ENCODE measurements at places on chromosomes 2 and 18. TPM values are rescaled to one million over a fixed set of nuclear protein-coding genes. Genes with fewer than 3 reads are reported as not detected.

The MAP3K19 gene
- not detected for total RNA-seq

The SP5 gene
- total RNA-seq: 0.14 TPM

The HAAO gene
- total RNA-seq: 2.2 TPM

GRCh38 chr2:71851094-71851750 lies 296.4 kb downstream of the CYP26B1 start:
- DNase-seq: no peak

DNA sequence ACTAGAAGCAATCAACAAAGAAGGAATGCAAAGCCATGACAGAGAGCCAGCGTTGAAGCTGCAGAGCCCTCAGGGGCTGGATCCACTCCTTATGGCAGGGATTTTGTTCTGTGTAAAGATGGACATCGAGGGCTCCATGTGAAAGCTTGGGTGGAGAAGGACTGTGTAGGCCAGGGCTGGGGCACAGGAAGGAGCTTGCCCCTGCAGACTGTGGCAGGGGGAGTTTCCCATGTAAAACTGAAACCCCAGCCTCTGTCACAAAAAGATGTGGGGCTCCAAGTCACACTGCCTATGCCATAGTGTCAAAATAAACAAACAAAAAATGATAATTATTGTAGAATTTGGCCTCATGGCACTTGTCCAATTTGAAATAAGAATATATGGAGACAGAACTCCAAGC lies 408.7 kb upstream of the HS6ST1 start:
- no peak for DNase-seq

DNA sequence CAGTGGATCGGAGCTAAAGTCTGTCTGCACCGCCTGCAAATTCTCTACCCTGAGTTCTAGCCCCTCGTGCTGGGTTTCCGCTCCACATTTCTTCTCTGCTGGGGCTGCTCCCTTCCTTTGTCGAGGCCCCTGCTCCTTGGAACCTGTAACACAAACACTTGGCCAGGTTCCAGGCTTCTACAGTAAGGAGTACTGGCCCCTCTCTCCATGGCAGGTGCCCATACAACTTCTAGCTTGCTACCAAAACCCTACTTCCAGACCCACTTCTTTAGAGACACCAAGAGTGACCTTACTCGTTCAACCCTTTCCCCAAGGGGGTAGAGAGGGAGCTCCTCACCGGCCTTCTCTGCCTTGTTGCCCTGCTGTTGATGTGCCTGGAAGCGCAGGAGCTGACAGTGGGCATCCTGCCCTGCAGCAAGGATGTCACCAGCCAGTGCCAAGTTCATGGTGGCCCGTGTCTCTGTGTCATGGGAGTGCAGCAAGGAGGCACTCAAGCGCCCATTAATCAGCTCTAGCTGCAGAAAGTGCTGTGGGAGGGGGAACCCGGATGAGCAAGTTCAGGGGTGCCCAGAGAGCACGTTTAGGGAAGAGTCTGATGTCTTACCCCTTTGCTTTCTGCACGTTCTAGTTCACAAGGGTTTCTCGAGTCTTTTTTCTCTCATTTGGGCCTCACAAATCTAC lies 1.1 kb downstream of the PREB start:
- no peak for DNase-seq

GRCh38 chr2:6896930-6897759 lies 19.6 kb downstream of the RSAD2 start:
- DNase-seq: peak; percentile 9

DNA sequence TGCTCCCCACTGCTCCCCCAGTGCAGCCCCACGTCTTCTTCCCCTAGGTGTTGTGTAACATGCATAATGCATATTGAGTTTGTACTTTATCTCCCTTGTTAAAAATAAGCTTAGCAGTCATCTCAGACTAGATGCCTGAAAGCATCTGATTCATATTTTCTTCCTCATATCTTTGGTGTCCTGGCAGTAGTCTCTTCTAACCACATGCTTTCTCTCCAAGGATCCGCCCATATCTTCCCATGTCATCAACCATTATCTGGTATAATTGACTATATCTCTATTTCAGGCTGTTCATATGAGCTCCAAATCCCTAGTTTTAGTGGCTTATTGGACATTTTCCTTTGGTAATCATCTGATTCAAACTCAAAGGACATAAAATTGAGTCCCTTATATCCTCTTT lies 426.3 kb downstream of the LRP1B start:
- no peak for DNase-seq

DNA sequence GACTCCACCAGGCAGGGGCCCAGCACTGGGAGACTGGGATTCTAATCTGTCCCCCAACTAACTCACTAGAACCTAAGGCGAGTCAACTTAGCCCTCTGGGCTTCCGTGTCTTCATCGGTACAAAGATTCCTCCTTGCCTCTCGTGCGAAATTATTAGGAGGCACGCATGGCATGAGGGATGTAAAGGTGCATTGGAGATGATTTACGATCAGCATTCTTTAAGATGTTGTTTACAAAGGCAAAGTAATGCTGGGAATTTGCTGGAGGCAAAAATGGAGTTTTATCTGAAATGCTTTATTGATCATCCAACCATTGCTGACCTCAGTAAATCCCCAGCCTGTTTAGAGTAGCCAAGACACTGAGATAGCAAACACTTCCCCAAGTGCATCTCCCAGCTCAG lies 171.8 kb upstream of the KLHL29 start:
- no peak for DNase-seq

- DNase-seq: no peak
Observed at GRCh38 chr2:189555232-189555631, 25.4 kb downstream of the SLC40A1 start.

- no peak for DNase-seq
Observed at GRCh38 chr2:200438846-200439245, 71.0 kb downstream of the KCTD18 start.

DNA sequence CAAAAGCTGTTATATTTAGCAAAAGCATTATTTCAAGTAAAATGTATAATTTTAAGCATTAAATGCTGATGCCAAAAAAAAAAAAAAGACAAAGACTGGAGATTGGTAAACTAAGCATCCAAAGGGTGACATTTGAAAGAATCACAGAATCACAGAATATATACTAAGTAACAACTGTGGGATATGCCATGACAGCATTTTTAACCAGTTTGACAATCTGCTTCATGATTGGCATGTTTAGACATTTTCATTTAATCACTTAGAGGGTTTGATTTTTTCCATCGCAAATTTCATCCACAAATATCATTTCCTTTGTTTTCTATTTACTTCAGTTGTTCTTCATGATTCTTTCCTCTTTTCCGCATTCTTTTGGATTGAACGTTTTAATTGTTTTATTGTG lies 66.9 kb upstream of the TMEM18 start:
- DNase-seq: no peak

DNA sequence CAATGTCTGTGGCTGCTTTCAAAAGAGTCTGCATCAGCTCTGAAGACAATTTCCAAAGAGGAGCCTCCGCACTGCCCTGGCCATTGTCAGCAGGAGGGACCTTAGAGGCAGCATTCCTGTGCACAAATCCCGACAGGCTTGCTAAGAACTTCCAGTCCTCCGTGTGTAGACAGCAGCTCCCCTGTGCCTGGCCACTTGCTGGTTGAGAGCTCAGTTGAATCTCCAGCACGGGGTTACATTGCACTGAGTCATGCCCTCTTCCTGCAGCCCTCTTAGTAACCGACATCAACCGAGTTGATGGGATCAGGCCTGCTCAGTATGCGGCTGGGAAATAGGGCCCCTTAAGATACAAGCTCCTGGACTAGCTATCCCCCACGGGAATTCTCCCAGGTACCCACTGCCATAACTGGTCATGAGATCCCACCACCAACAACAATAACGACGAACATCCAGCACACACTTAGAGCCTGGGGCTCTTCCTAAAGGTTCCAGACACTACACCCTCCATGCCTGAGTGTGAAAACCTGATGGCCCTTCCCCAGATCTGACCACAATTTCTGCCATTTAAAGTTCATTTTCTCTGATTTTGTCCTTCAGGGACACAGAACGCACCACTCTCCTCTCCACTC lies 12.0 kb downstream of the ATP6V1B1 start:
- DNase-seq: no peak

DNA sequence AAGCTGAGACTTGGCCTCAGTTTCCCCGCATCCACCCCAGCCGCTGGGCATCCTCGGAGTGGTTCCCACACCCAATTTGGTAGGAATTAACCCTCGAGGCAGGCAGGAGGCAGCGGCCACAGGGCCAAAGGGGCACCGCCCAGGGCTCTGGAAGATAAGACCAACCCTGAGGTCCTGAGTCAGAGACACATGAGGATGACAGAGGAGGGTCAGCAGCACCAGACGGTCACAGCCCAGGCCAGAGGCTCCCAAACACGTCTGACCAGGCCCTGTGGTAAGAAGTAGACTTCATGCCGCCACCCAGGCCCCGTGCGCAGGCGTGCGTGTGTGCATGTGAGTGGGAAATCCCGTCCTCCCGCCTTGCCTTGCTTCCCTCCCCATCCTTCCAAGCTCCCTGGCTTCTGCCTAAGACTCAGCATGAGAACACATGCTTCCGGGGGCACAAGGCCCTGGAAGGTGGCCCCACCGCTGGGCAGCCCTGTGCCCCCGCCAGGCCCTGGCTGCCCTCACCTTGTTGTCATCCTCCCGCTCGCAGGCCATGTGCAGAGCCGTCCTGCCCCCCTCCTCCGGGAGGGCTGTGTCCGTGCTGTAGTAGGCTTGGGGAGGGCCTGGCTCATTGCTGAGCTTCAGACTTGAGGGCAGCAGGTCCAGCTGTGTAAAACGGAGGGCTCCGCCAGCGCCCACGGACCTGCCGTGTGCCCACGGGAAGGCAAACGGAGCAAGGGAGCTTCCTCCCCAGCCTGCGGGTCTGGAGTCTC lies 46.3 kb downstream of the ANKMY1 start:
- DNase-seq: no peak

DNA sequence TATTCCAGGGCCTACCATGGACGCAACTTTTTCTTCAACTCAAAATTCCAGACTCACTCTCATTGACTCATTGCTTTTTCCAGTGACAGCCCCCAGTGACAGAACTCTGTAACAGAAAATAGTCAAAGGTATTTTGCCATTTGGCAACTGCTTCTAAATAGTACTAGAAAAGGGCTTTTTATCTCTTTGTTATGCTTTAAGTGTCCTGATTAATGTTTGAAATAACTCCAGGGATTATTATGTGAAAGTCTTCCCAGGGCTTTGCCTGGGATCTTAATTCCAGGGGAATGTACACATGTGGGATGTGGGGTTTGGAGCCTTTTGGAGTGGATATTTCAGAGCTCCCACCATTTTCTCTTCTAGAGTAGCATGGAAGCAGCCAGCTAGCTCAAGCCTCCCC lies 198.8 kb downstream of the KCNS3 start:
- no peak for DNase-seq

DNA sequence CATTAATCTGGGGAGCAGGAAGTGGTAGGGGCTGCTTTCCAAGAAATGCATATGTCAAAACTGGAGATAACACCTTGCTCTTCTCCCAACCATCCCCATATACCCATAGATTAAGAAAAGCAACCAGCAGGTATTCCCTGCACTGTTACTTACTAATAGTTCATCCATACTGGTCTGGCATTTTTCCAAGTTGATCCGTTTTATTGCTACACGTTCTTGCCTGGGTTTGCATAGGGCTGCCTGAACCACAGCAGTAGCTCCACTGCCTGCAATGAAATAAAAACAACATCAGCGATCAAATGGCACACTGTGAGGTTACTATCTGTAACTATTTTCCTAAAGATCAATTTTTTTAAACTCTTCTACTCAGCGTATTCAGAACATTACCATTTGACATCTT lies 65.6 kb downstream of the STK39 start:
- no peak for DNase-seq

GRCh38 chr2:63049970-63050333 lies 678 bp upstream of the OTX1 start:
- DNase-seq: no peak

DNA sequence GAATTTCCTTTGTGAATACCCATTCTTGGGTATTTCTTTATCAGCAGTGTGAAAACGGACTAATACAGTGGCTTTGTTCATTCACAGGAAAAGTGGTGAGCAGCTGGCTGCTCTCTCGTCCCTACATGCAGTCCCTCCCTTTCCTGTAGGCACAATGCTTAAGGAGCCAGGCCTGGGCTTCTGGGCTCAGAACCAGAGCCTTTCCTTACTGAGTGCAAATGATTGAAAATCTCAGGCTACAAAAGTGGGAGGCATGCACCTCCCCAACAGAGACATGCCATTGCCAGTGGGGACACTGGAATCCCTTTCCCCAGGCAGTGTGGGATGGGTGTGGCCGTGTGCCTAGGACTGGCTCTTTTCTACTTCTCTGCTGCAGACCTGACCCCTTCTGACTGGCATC lies 61.3 kb downstream of the MCFD2 start:
- DNase-seq: no peak

DNA sequence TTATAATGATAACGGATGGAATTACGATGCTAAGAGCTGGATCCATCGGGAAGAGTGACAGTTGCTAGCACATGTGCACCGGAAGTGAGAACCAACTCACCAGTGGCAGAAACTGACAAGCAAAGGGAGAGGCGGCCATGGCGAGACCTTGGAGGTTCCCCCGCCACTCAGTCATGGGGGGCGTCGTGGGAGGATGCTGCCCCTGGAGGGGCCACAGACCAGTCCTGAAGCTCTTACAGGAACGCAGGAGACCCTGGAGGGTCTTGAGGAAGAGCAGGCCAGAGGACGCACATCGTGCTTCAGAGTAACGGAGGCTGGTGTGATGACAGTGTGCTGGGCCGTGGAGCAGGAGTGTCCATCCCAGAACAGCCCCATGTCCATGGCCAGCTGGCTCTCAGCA lies 53.1 kb upstream of the KCNG2 start:
- DNase-seq: no peak

DNA sequence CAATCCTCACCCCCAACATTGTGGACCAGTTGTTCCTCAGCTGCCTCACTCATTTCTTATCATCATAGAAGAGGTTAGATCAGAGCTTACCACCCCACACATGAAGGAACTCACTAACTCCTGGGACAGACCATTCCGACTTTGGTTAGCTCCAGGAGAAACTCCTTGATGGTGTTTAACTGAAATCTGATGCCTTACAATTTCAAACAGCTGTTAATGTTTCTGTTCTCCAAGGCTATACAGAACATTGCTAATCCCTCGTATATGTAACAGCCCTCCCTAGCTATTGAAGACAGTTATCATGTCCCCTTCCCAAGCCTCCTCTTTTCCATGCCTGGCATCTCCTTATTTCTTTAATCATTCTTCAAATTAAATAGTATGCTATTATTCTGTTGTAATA lies 14.8 kb downstream of the ERBB4 start:
- no peak for DNase-seq

Measured in epithelial cell of proximal tubule (primary cell).